ENCODE measurements at places on chromosomes 16 and 17.

- DNase-seq = no peak
These were observed 44.7 kb downstream of the GRB7 start for GRCh38 chr17:39782481-39782880.

- DNase-seq = no peak
These were observed 290.6 kb upstream of the CCL2 start for GRCh38 chr17:33964344-33964979.

DNA sequence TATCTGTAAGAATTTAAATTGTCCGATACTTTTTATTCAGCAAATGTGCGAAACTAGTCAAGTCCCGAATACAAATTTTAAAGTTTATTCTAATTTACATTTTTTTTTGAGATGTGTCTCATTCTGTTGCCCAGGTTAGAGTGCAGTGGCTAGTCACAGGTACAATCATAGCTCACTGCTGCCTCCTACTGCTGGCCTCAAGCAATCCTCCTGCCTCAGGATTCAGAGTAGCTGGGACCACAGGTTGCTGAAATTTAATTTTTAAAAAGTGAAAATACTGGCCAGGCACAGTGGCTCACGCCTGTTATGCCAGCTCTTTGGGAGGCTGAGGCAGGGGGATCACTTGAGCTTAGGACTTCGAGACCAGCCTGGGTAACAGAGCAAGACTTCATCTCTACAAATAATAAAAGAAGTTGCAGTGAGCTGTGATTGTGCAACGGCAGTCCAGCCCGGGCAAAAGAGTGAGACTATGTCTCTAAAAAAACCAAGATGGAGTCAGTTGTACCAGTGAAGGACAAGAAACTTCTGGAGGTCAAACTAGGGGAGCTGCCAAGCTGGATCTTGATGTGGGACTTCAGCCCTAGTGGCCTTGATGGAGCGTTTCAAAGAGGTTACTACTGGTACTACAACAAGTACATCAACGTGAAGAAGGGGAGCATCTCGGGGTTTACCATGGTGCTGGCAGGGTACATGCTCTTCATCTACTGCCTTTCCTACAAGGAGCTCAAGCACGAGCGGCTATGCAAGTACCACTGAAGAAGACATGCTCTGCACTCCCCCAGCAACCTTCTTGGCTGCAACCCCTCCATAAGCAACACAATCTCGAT, 5.6 kb downstream of the POLG2 start:
- no peak for DNase-seq

DNA sequence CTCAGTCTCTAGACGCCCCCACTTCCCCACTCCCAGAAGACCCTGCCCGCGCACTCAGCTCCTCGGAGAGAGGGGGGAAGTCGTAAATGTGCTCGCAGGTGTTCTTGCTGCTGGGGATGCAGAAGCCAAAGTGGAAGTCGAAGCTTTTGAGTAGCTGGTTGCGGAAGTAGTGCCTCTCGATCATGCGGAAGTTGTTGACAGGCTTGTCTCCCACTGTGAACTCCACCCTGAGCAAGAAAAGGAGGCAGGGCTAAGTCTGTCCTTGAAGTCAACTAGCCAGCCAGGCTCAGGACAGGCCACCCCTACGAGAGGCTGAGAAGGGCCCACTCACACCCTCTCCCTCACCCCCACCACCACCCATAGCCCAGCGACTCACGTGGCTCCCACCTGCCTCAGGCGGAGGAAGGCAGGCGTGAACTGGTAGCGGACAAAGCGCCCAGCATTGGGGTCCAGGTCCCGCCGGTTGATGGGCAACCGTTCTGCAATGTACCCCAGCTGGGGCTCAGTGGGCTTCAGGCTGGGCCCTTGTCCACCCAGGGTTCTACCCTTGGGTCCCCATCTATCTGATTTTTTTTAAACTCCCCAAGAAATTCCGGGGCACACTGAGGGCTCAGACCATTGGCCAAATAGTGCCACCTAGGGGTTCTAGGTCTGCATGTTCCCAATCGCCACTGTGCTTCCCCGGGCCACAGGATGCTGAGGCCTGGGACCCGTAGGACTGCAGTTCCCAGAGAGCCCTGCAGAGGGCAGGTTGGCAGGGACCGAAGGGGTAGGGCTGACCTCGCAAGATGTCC, 4.6 kb downstream of the UNC119 start:
- DNase-seq = peak; percentile 13

DNA sequence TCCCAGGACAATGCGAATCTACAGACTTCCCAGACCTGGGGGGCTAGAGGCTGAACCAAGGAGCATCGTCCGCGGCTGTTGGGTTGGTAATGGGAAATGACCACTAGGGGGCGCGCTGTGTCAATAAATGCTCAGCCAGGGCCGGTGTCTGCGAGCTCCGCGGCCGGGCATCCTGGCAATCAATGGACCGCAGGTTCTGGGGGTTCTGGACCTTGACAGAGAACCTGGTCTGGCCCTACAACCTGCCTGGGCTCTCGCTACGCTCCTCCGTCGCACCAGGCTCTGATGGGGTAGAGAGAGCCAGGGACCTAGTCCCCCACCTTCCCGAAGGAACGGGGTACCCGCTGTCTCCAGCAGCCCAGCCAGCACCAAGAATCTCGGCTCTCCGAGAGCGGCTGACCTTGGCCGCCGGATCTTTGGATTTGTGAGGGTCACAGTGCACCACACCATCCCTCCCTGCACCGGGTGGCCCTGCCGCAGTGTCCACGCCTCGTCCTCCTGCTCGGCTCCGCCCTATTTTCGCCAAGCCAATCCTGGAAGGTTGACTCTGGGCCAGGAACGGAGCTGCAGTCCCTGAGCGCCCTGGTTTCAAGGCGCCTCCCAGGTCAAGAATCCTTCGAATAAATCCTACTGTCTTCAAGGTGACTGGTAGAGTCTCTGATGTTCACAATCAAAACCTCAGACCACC, 20.4 kb upstream of the BEAN1 start:
- peak; percentile 73 for DNase-seq

GRCh38 chr17:31510308-31511194, 119.1 kb downstream of the RAB11FIP4 start:
- no peak for DNase-seq

DNA sequence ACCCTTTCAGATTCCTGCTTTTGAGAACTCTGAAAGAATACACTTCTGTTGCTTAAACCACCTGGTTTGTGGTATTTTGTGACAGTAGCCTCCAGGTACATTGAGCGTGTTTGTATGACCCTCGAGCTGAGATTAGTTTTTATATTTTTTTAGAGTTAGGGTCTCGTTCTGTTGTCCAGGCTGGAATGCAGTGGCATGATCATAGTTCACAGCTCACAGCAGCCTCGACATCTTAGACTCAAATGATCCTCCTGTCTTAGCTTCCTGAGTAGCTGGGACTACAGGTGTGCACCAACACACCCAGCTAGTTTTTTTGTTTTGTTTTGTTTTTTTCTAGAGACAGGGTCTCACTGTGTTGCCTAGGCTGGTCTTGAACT, 4.5 kb upstream of the ITPRIPL2 start:
- no peak for DNase-seq

- DNase-seq = no peak
These were observed 36.4 kb downstream of the MAP2K6 start for GRCh38 chr17:69450918-69451317.

DNA sequence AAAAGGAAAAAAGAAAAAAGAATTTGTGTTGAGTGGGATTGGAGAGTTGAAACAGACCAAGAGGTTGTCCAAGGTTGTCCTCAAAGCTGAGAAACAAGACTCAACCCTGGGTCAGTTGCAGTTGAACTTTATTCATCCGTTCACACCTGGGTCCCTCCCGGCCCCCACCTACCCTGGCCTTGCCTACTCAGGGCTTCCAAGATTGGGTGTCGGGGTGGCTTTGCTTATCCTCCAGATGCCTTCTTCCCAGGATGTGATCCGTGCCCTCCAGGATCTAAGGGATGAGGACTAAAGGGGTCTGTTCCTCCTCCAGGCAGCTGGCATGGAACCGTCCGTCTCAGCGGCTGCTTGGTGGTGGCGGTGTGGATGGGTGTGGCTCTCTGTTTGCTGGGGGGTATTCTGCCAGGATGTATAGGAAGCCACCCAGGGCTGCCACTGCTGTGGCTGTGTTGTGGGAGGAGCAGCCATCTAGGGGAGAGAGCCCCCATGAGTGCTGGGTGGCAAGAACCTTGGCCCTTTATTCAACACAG, 10.3 kb upstream of the NAGPA start:
- DNase-seq = no peak

DNA sequence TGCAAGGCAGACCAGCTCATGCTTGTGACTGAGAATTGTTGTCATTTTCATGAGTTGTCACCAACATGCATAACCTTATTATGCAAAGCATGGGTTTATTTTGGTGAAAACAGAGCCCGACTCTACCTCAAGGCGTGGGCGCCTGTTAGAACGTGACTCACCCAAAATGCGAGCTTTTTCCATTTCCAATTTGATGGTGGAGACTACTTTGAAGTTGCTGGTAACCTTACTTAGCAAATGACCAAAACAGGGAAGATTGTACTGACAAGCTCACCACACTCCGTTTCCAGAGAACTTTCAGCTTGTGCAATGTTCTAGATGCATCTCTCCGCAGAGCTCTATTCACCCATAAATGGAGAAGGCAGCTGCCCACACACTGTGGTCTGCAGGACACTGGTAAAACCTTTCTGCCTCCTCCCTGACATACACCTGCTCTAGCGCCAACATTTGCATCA, 284.5 kb downstream of the MAF start:
- no peak for DNase-seq

DNA sequence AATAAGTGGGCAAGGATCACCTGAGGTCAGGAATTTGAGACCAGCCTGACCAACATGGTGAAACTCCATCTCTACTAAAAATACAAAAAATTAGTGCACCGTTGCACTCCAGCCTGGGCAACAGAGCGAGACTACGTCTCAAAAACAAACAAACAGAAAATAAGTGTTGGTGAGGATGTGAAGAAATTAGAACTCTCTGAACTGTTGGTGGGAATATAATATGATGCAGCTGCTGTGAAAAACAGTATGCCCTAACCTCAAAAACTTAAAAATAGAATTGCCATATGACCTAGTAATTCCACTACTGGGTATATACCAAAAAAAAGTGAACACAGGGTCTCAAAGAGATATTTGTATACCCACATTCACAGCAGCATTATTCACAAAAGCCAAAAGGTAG, 26.1 kb downstream of the GLG1 start:
- DNase-seq = no peak

DNA sequence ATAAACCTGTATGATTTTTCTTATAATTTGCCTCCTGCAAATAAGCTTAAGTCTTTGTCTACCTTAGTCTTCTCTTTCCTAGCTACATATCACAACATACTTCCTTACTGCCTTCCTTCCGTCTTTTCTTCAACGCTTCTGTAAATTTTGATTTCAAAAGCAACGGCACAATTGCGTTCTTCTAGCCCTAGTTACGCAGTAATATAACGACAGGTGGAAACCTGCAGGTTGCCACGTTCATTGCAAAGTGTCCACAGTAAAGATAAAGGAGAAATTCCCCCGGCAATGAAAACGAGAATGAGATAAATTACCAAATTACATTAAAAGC, 546 bp upstream of the PSMD7 start:
- no peak for DNase-seq

DNA sequence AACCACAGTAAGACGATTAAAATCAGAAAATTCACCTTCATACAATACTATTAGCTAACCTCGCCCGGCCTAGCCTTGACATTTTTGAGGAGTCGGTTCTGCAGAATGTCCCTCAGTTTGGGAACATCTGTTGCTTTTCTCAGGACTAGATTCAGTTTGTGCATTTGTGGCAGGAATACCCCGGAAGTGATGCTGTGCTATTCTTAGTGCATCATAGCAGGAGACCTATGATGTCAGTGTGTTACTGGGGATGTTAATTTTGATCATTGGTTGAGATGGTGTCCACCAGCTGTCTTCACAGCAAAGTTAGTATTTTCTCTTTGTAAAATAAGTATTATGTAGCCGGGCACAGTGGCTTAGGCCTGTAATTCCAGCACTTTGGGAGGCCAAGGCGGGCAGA, 21.5 kb upstream of the HELZ start:
- DNase-seq = no peak

- no peak for DNase-seq
These were observed 1.5 kb upstream of the GFAP start for GRCh38 chr17:44916781-44917241.

DNA sequence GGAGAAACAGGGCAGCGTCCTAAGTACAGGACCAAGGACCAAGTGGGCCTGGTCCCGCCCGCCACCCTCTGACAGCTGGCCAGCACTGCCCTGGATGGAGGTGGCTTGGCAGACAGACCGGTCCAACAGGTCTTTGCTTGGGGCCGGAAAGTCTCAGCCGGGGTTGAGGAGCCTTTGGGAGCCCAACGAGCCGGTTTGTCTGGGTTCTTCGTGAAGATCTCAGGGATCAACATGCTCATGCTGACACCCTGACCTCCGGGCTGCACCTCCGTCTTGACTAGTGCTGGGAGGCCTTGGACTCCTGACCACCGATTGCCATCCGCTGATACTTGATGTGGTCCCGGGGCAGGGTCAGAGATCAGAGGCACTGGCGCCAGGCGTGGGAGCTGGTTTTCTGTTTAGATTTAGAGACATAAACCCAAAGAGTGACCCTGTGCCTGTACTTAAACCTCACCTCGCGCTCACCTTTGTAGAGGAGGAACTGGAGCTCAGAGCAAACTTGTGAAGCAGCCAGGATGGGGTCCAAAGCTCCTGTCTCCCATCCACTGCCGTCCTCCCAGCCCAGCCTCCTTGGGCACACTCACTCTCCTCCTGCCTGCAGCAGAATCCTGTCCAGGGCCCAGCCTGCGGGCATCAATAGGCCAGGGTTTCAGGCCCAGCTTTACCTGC, 92.1 kb upstream of the GSE1 start:
- no peak for DNase-seq

- DNase-seq = no peak
These were observed 161.1 kb upstream of the CACNG5 start for GRCh38 chr17:66673668-66674276.

DNA sequence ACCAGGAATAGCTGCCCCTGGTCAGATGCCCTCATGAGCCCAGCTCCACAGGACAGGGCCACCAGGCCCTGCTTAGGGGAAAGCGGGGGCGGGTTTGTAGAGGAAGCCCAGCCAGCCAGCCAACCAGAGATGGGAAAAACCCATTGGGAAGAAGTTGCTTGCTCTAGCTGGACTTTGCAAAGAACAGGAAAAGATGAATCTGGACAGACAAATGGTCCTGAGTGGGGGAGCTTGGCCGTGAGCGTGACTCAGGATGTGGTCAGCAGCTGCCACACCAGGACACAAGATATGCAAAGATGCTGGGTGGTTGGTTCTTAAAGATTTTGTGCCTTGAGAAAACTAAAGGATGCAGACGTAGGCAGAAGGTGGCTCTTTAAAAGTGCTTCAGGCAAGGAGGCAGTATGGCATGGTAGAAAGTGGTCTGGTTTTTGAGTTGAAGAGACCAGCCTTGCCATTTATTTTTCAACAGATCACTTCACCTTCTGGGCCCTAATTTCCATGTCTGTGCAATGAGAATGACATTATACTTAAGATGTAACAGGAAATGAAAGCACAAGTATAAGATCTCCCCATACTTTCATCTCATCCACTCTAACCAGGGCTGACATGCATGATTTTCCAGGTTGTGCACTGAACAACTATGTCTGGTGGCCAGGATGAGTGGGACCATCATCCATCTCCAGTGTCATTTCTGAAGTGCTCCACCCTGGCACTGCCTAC, 27.8 kb upstream of the HEATR6 start:
- no peak for DNase-seq

DNA sequence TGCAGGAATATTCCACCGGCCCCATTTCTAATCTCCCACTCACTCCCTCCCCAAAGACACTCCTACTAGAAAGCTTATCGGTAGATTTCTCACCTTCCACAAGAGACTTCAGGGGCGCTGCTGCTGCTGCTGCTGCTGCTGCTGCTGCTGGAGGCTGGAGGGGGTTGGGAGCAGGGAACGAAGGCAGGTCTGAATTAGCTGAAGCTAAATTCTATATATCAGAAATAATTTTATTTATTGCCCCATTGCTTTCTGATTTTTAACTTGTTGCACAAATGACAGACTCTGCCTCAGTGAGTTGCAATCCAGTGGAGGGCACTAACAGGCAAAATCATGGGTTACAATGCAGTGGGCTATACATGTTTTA, 25.8 kb upstream of the HLF start:
- DNase-seq = no peak

Data from activated naive CD8-positive, alpha-beta T cell treated with anti-CD3 and anti-CD28 coated beads, Interleukin-2, amount 50 U/mL, for 16 hours (primary cell).